Lung (tissue), 17 donors: ENCODE measurements at places on chromosomes 4 and X. TPM values are rescaled to one million over a fixed set of nuclear protein-coding genes. Genes with fewer than 3 reads are reported as not detected.
A peak's percentile ranks its signal among the peaks of the same experiment; 100 is the strongest.

Gene KCNIP4
- total RNA-seq: not detected

Gene MTMR8
- total RNA-seq: 5.8 TPM

Gene LEF1
- total RNA-seq: 4.2 TPM

Gene TCP11X2
- 1.0 TPM for total RNA-seq

Gene TSPAN5
- total RNA-seq: 24.5 TPM

Gene P2RY4
- total RNA-seq: 1.3 TPM

Gene APLN
- 3.9 TPM for total RNA-seq

Gene CFAP99
- total RNA-seq: 2.6 TPM

- no peak for DNase-seq
- no peaks in the 10 kb centered on the region for H3K4me1 ChIP-seq
- H3K27me3 ChIP-seq: no peaks in the 10 kb centered on the region
- peaks cover 1% of the 10 kb centered on the region for H3K36me3 ChIP-seq
These were observed 5.1 kb upstream of the TREX2 start for GRCh38 chrX:153450949-153451277.

DNA sequence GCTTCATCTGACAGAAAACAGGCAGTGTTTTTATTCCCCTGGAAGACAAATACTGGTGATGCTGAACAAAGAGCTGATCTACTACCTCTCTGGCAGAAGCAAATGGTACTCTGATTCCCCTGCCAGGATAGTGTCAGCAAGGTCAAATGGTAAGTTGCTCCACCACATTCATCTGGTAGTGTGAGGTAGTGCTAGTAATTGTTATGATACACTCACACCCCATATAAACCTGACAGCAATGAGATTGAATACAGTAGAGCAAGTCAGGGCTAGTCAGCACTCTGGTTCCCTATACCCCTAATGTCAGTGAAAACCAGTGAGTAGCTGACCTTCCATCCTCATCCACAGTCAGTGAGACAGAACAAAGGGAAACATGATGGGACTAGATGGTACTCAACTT is 3.4 kb upstream of the SPIN4 start:
- no peak overlapping the region for H3K27ac ChIP-seq
- no peaks in the 10 kb centered on the region for H3K4me1 ChIP-seq
- no peak overlapping the region for H3K4me3 ChIP-seq

- H3K4me1 ChIP-seq: no peaks in the 10 kb centered on the region
- no peaks in the 10 kb centered on the region for H3K36me3 ChIP-seq
- no peak overlapping the region for H3K4me3 ChIP-seq
- no peaks in the 10 kb centered on the region for H3K27me3 ChIP-seq
- H3K27ac ChIP-seq: no peak overlapping the region
- DNase-seq: no peak
These were observed 421.9 kb upstream of the TENM3 start for GRCh38 chr4:181821039-181822004.

DNA sequence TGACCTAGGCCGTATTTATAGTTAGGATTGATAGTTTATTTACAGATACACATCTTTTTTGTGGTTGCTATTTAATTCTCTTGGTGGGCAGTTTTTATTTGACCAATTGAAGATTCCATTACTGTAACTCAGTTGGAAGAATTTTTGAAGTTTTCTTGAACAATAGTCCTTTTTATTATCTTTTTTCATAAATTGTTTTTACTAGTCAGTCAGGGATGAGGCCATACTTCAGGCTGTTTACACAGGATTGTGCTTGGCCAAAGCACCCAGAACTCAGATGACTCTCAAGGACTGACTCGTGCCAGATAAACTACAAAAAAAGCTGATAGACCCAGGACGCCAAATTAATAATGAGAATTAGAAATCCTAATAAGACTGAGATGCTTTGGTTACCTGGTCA is 7.0 kb downstream of the HERC3 start:
- no peak overlapping the region for H3K4me3 ChIP-seq
- no peaks in the 10 kb centered on the region for H3K27me3 ChIP-seq
- H3K4me1 ChIP-seq: peaks cover 6% of the 10 kb centered on the region

DNA sequence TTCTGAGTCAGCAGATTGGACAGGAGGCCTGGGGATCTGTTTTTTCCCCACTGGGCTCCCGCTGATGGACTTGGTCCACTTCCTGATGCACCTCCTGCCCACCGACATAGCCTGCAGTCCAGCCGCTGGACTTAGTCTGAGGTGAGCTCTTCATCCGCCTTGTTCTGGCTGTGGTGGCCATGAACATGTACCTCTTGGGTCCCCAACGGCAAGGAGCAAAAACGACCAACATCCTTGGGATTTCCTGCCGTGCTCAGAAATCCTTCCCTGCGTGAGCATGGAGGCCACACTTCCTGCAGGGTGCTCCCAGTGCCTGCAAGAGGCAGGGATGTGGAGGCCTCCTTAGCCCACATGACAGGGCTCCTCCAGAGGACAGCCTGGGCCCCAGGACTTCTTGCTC is 76.8 kb downstream of the CRMP1 start:
- H3K27me3 ChIP-seq: no peaks in the 10 kb centered on the region
- H3K27ac ChIP-seq: no peak overlapping the region
- no peak overlapping the region for H3K4me3 ChIP-seq
- H3K4me1 ChIP-seq: no peaks in the 10 kb centered on the region

DNA sequence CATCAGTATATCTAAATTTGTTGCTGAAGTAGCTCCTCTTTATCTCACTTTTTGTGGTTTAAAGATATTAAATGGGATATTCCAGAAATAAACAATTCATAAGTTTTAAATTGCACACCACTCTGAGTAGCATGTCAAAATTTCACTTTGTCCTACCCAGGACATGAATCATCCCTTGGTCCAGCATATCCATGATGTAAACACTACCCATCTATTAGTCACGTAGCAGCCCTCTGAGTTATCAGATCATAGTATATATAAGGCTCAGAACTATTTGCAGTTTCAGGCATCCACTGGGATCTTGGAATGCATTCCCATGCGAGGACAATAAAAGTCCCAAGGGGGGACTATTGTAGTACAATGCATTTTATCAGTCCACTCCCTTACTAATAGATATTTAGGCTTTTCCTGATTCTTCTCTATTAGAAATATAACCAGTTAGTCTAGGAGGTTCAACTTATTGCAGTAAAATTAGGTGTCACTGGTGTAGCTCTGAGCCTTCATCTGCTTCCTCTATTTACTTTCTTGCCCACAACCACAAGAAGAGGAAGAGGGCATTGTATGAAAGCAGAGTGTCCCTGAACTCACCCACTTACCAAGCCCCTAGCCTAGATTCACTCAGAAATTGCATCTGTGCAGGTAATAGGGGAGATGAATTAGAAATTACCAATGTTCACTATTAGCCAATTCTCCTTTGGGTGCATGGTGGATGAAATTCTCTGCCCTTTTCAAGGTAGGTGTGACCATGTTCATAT is 409.8 kb upstream of the GALNT7 start:
- no peak for DNase-seq
- no peaks in the 10 kb centered on the region for H3K27me3 ChIP-seq
- H3K4me3 ChIP-seq: no peak overlapping the region
- no peaks in the 10 kb centered on the region for H3K36me3 ChIP-seq
- no peaks in the 10 kb centered on the region for H3K4me1 ChIP-seq

- peaks cover 40% of the 10 kb centered on the region for H3K36me3 ChIP-seq
- no peaks in the 10 kb centered on the region for H3K27me3 ChIP-seq
- DNase-seq: no peak
- H3K4me1 ChIP-seq: no peaks in the 10 kb centered on the region
- no peak overlapping the region for H3K27ac ChIP-seq
These were observed 55.4 kb downstream of the PKD2 start for GRCh38 chr4:88062843-88063242.

DNA sequence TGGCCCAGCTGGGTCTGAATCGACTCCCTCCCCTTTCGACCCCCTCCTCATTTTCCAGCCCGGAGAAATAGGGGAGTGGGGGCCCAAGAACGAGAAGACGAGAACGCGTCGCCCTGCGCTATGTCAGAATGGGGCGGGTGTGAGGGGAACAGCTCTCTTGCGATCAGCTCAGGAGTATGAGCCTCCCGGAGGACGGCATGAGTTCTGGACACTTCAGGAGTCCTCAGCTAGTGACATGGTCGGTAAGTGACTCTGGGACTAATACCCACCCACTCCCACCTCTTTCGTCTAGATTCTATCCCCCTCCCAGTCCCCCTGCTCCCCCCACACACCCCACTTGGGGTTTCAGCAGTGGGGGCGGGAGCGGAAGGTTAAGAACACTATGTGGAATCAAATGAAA is 944 bp downstream of the KLF8 start:
- no peaks in the 10 kb centered on the region for H3K36me3 ChIP-seq
- H3K4me1 ChIP-seq: no peaks in the 10 kb centered on the region
- peak overlapping the region; percentile 24 for H3K4me3 ChIP-seq
- DNase-seq: peak; percentile 38
- H3K27ac ChIP-seq: peak overlapping the region; percentile 60
- peaks cover 15% of the 10 kb centered on the region for H3K27me3 ChIP-seq

GRCh38 chrX:55028040-55028439 is 2.7 kb downstream of the ALAS2 start:
- no peaks in the 10 kb centered on the region for H3K4me1 ChIP-seq
- H3K27ac ChIP-seq: no peak overlapping the region
- H3K27me3 ChIP-seq: no peaks in the 10 kb centered on the region
- DNase-seq: no peak
- H3K36me3 ChIP-seq: no peaks in the 10 kb centered on the region

GRCh38 chrX:98357146-98357545 is 1473.4 kb downstream of the RPA4 start:
- no peaks in the 10 kb centered on the region for H3K27me3 ChIP-seq
- H3K4me3 ChIP-seq: no peak overlapping the region
- H3K4me1 ChIP-seq: no peaks in the 10 kb centered on the region
- no peak overlapping the region for H3K27ac ChIP-seq
- no peak for DNase-seq
- H3K36me3 ChIP-seq: no peaks in the 10 kb centered on the region

GRCh38 chr4:67700116-67700737 is 728 bp downstream of the UBA6 start:
- no peaks in the 10 kb centered on the region for H3K27me3 ChIP-seq
- peaks cover 3% of the 10 kb centered on the region for H3K36me3 ChIP-seq
- H3K27ac ChIP-seq: peak overlapping the region; percentile 79
- peaks cover 1% of the 10 kb centered on the region for H3K4me1 ChIP-seq
- H3K4me3 ChIP-seq: peak overlapping the region; percentile 94

DNA sequence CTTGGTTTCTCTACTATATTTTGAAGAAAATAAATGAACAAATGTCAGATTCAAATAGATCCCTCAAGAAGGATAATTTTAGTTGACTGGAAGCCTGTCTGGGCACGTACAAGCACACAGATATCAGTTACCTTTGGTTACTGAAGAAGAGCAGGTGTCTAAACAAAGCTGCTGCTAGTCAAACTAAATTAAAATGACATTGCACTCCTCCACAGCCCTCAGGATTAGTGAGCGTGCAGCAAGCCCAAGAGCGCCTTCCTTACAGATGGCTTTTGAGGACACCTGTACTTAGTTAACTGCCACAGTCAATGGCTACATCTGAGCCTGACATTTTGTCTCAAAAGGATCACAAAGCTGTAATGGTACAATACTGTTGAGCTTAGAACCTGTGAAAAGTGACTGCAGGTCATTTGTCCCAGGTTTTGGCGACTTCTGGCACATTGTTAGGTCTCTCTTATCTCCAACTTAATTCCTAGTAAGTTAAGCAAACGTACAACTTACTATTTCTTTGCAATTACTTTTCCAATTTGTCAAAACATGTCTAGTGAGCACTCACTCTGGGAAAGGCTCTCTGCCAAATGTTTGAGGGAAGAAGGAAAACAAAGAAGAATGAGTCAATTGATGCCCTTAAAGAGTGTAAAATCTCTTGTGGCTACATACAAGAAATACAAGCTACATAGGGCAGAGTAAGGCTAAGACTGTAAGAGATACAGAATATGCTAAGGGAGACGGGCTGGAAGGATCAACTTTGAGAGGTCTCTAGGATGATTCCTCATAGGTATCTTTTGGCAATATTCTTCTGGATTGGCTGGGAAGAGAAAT is 25.6 kb upstream of the DAPP1 start:
- no peak overlapping the region for H3K4me3 ChIP-seq
- H3K27me3 ChIP-seq: no peaks in the 10 kb centered on the region
- H3K4me1 ChIP-seq: no peaks in the 10 kb centered on the region
- no peaks in the 10 kb centered on the region for H3K36me3 ChIP-seq
- peak; percentile 15 for DNase-seq
- H3K27ac ChIP-seq: no peak overlapping the region

GRCh38 chr4:109216085-109216696 is 86.3 kb downstream of the COL25A1 start:
- no peak overlapping the region for H3K27ac ChIP-seq
- H3K27me3 ChIP-seq: no peaks in the 10 kb centered on the region
- no peak overlapping the region for H3K4me3 ChIP-seq
- no peaks in the 10 kb centered on the region for H3K36me3 ChIP-seq
- no peak for DNase-seq
- no peaks in the 10 kb centered on the region for H3K4me1 ChIP-seq

DNA sequence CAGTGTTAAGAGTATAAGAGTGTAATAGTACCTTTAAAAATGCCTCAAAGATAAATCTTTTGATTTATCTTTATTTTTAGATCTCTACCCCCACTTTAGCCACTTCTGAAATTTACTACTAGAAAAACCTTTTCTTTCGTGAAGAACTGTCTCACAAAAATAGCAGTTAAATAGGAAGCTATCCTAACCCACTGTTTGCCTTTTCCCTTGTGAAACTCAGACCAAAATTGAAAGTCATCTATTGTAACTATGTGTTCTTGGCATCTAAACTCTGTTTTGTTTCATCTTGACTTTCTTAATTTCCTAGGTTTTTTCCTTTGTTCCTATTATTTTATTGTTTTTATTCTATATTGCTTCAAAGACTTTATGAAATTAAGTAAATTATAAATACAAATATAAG is 7.8 kb upstream of the TMEM144 start:
- DNase-seq: no peak
- no peak overlapping the region for H3K4me3 ChIP-seq
- H3K36me3 ChIP-seq: no peaks in the 10 kb centered on the region

- H3K27ac ChIP-seq: no peak overlapping the region
- H3K4me3 ChIP-seq: no peak overlapping the region
- H3K36me3 ChIP-seq: no peaks in the 10 kb centered on the region
- no peak for DNase-seq
These were observed 2.0 kb downstream of the ARSJ start for GRCh38 chr4:113977526-113977855.

DNA sequence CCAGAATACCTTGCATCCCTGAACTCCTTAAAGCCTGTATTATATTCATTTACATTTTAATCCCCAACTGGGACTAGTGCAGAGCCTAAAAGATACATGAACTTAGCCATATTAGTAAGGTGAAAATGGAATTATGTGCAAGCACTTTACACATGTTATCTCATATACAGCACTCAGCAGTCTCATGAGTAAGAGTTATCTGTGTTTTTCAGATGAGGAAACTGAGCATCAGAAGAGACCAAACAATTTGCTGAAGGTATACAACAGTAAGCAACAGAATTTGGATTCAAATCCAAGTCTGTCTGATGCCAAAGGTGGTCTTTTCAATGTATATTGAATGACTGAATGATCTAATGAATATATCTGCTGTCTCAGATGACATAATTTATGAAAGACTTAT is 12.3 kb downstream of the ATP7A start:
- no peak overlapping the region for H3K27ac ChIP-seq
- no peak for DNase-seq
- H3K4me3 ChIP-seq: no peak overlapping the region
- no peaks in the 10 kb centered on the region for H3K4me1 ChIP-seq
